ENCODE measurements at places on chromosomes 1 and 21. TPM values are rescaled to one million over a fixed set of nuclear protein-coding genes. Genes with fewer than 3 reads are reported as not detected.

DNA sequence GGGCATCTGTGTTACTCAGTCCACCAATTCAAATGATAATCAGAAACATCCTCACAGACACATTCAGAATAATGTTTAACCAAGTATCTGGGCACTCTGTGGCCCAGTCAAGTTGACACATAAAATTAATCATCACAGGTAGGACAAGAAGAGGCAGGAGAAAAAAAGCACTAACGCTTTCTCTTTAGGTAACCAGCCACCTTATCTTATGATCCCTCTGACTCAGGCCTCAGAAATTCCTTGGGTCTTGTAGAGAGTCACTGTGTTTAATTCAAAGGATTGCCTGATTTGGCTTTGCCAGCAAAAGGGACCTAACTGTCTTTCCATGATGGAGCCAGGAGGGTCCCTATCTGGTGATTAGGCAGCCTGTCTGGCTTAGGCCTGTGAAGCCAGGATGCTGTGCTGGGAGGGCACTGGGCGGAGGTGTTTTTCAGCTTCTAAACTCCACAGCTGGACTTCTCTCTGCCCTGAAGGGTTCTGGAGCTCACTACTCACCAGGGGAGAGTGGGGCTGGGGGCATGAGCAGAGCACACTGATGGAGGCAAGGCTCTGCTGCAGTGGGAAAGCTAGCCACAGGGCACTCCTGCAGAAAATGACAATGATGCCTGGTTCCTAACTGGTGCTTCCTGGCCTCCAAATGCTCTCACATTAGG is 36.4 kb upstream of the STUM start:
- H3K4me1 ChIP-seq, result no peaks in the 10 kb centered on the region
- H3K36me3 ChIP-seq, result no peaks in the 10 kb centered on the region
- H3K27ac ChIP-seq, result no peak overlapping the region
- H3K27me3 ChIP-seq, result no peaks in the 10 kb centered on the region

DNA sequence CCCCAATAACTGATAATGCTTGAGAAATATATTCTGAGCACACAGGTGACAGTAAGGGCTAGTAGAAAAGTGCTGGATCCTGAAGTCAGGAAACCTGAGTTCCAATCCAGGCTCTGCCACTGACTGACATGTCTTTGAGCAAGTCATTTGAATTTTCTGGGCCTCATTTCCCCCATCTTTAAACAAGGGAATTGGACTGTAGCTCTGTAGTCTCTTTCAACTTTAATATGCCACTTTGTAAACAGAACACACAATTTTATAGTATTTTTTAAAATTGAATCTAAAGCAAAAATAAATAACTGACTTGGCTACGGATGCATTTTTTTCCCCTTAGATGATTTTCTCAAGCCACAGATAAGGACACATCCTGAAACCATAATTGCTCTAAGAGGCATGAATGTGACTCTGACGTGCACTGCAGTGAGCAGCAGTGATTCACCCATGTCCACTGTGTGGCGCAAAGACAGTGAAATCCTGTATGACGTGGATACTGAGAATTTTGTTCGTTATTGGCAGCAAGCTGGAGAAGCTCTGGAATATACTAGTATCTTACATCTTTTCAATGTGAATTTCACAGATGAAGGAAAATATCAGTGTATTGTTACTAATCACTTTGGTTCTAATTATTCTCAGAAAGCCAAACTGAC is 37.0 kb downstream of the LRIG2 start:
- H3K4me1 ChIP-seq, result no peaks in the 10 kb centered on the region
- H3K36me3 ChIP-seq, result peaks cover 47% of the 10 kb centered on the region
- no peak overlapping the region for H3K4me3 ChIP-seq
- H3K27me3 ChIP-seq, result no peaks in the 10 kb centered on the region

GRCh38 chr1:46822248-46822826 is 23.5 kb downstream of the CYP4B1 start:
- no peaks in the 10 kb centered on the region for H3K27me3 ChIP-seq
- no peak overlapping the region for H3K27ac ChIP-seq
- no peaks in the 10 kb centered on the region for H3K36me3 ChIP-seq

The CENPS gene
- 13.7 TPM for total RNA-seq

DNA sequence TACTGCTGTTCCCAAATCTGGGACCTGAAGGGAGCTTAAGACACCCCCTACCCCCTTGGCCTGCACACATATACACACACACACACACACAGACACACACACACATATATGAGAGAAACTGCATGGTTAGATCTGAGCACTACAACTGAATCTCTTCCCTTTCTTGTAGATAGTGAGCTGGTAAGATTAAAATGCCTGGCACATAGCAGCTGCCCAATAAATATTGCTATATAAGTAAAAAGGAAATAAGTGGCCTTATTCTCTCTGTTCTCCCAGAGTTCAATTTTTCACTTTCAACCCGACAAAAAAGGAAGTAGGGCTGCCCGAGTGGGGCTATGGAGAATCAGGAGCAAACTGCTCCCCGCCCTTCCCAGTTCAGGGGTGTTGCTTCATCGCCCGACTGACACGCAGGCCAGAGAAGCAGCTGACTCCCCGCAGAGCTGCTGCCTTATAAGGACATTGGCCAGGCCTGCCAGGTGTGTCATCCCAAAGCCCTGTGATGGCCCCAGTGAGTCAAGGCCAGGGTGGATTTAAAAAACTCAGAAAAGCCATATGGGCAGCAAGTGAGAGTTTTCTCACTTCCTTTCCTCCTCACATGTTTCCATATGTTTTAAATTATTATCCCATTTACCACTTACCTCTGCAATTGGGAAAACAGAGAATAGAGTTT is 106.5 kb upstream of the SLC44A3 start:
- no peak overlapping the region for H3K27ac ChIP-seq
- no peaks in the 10 kb centered on the region for H3K36me3 ChIP-seq

DNA sequence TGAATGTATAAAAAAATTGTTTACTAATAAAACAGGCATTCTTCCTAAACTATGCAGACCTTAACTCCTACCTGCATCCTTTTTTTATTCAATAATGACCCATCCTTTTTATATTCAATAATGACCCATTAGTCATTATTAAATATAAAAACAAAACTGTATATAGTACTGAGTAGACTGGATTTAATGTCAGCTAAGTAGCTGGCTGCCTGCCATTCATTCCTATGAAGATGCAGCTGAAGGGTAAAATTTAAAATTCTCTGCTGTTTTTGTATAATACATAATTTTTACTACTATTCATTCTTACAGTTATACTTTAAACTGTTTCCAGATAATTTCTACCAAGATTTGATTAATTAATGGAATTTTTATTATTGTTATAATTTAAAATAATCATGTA is 79.3 kb downstream of the DENND1B start:
- no peaks in the 10 kb centered on the region for H3K4me1 ChIP-seq
- no peak overlapping the region for H3K4me3 ChIP-seq
- no peaks in the 10 kb centered on the region for H3K36me3 ChIP-seq
- no peak overlapping the region for H3K27ac ChIP-seq

DNA sequence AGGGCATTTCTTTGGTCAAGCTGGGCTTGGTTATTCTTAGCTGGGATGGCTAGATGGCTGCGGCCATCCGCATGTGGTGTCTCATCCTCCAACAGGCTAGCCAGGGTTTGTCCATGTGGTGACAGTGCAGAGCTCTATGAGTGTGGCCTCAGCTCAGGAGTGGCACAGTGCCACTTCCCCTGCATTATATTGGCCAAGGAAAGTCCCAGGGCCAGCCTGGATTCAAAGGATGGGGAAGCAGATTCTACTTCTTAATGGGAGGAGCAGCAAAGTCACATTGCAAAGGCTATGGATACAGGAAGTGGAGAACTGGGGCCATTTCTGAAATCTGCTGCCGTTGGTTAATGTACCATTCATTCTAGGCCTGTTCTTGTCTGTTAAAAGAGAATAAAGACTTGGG is 34.4 kb downstream of the STUM start:
- H3K27me3 ChIP-seq, result no peaks in the 10 kb centered on the region
- DNase-seq, result no peak
- H3K27ac ChIP-seq, result no peak overlapping the region
- H3K4me1 ChIP-seq, result no peaks in the 10 kb centered on the region
- no peaks in the 10 kb centered on the region for H3K36me3 ChIP-seq
- no peak overlapping the region for H3K4me3 ChIP-seq

The GPR157 gene
- 6.7 TPM for total RNA-seq

DNA sequence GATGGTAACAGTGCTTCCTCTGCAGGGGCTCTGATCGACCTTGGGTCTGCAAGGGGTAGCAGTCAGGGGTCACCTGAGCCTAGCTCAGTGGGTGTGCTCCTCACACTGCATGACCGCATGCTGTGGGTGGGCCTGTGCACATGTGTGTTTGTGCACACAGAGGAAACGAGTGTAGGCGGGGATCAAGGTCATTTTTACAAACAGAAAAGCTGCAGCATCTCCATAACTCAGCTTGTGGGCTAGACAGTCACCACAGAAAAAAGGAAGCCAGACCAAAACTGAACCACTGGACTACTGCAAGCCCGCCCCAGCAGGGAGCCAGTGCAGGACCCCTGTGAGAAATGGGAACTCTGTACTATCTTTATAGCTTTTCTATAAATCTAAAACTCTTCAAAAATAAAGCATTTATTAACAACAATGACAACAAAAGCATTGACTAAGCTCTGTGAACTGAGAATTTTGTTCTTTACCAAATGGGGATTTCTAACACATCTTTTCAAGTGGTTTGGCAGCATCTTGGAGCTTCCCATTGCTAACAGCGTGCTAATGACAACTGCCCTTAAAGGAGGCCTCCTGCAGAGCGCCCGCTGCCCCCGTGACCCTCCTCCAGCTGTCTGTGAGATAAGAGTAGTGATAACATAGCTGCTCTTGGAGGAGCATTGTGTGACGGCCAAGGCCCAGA is 19.9 kb upstream of the NEK2 start:
- H3K4me1 ChIP-seq, result peaks cover 5% of the 10 kb centered on the region
- no peak overlapping the region for H3K27ac ChIP-seq
- H3K27me3 ChIP-seq, result no peaks in the 10 kb centered on the region
- no peaks in the 10 kb centered on the region for H3K36me3 ChIP-seq

DNA sequence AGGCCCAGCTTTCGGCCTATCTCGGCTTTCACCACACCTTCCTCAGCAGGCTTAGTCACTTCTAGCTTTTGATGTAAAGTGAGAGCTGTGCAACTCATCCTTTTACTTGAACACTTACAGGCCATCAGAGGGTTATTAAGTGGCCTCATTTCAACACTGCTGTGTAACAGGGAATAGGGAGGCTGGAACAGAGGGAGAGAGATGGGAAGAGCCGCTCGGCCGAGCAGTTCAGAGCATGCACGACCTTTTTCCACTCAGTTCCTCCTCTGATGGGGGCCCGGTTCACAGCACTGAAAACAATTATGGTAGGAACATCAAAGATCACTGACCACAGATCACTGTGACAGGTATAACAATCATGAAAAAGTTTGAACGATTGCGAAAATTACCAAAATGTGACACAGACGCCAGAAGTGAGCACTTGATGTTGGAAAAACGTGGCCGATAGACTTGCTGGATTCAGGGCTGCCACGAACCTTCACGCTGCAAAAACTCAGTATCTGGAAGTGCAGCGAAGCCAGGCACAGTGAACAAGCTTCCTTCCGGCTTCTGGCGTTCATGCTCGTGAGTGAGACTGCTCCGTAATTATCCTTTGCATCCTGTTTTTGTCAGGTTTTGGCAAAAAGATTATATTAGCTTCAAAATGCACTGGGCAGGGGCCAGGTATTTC is 28.6 kb downstream of the AGPAT3 start:
- peaks cover 39% of the 10 kb centered on the region for H3K4me1 ChIP-seq
- DNase-seq, result no peak
- H3K27ac ChIP-seq, result peak overlapping the region; percentile 31
- no peak overlapping the region for H3K4me3 ChIP-seq
- H3K36me3 ChIP-seq, result no peaks in the 10 kb centered on the region

The RGS13 gene
- not detected for total RNA-seq

- no peak overlapping the region for H3K27ac ChIP-seq
- no peak for DNase-seq
- H3K4me1 ChIP-seq, result no peaks in the 10 kb centered on the region
Measured at GRCh38 chr21:24197132-24197643, 1410.1 kb downstream of the MRPL39 start.

DNA sequence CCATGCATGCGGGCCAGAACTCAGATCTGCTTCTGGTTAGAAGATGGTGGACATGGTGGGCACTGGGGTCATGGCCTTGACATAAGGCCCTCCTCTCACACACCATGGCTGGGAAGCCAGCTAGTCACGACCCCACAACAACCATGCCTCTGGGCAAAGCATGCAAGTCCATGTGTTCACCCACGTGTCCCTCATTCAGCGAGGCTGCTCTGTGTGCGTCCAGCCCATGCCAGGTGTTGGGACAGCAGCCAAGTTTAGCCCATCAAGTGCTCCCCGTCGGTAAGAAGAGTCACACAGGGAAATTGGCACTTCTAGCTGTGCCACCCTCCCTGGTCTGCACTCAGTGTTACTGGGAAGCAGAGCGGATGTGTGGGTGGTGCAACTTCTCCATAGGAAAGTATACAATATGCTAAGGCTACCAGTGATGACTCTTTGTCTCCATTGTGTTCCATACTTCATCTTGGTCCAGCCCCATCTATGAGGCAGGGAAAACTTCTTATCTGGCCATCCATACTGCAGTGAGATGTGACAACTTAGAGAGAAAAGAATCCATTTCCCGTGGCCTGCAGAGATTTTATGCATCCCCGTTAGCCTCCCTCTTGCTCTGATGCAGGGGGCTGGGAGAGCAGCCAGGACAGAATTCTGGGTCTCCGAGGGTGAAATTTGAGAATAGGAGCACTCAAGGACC is 198.0 kb downstream of the GRIK3 start:
- no peaks in the 10 kb centered on the region for H3K27me3 ChIP-seq
- H3K4me1 ChIP-seq, result no peaks in the 10 kb centered on the region
- H3K36me3 ChIP-seq, result no peaks in the 10 kb centered on the region
- DNase-seq, result peak; percentile 25
- no peak overlapping the region for H3K4me3 ChIP-seq

- no peaks in the 10 kb centered on the region for H3K27me3 ChIP-seq
- no peak for DNase-seq
- H3K4me3 ChIP-seq, result no peak overlapping the region
- no peaks in the 10 kb centered on the region for H3K36me3 ChIP-seq
- H3K27ac ChIP-seq, result no peak overlapping the region
- no peaks in the 10 kb centered on the region for H3K4me1 ChIP-seq
Measured at GRCh38 chr1:238161955-238162354, 271.2 kb upstream of the ZP4 start.

The NPHS2 gene
- total RNA-seq, result not detected

- peak; percentile 4 for DNase-seq
- H3K27me3 ChIP-seq, result no peaks in the 10 kb centered on the region
- no peaks in the 10 kb centered on the region for H3K4me1 ChIP-seq
Measured at GRCh38 chr1:170881268-170882265, 53.8 kb upstream of the MROH9 start.

DNA sequence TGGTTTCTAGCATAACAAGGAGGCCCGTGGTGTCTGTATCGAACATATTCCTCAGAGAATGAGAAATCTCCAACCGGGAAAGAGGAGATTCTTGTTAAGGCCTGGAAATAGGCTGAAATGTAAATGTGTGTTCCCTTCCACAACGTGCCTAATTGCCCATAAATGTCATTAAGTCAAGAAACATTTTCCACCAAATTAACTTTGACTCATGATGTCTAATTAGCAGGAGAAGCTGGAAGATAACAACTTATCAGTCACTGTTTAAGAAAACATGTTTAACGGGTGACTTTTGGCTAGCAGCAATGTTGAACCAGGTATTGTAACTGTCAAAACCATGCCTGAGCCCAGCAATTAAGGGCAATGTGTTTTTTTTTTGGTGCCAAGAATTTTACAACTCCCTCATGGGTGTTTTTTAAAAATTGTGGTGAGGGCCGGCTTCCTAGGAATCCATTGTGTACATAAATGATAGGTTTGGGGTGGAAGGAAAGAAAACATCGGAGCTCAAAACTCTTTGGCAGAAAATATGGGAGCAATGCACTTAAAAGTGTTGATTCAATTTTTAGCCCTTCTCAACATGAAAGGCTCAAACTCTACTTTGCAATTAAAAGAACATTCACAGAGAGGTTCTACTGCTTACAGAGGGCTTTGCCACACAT is 67.0 kb downstream of the OLIG1 start:
- H3K27ac ChIP-seq, result no peak overlapping the region
- no peaks in the 10 kb centered on the region for H3K36me3 ChIP-seq
- no peaks in the 10 kb centered on the region for H3K27me3 ChIP-seq
- no peak for DNase-seq
- H3K4me3 ChIP-seq, result no peak overlapping the region

Measured in thyroid gland (tissue), 4 donors.